ENCODE measurements at places on chromosomes 13 and 19. TPM values are rescaled to one million over a fixed set of nuclear protein-coding genes. Genes with fewer than 3 reads are reported as not detected.

Gene SETDB2
- 19.1 TPM for total RNA-seq

Gene SIGLEC12
- not detected for total RNA-seq

Gene TNNI3
- not detected for total RNA-seq

Gene ZNF486
- 16.9 TPM for total RNA-seq

Gene FGF14
- total RNA-seq: under 0.01 TPM

Gene MAP4K1
- total RNA-seq: 4.5 TPM

Gene ZNF829
- total RNA-seq: 11.5 TPM

Gene PCDH9
- total RNA-seq: 1.2 TPM

Gene F10
- total RNA-seq: 6.8 TPM

Gene APBA3
- 14.1 TPM for total RNA-seq

Gene CEACAM4
- 0.61 TPM for total RNA-seq

Gene USHBP1
- total RNA-seq: 23.8 TPM

Gene MYH14
- total RNA-seq: 1.5 TPM

DNA sequence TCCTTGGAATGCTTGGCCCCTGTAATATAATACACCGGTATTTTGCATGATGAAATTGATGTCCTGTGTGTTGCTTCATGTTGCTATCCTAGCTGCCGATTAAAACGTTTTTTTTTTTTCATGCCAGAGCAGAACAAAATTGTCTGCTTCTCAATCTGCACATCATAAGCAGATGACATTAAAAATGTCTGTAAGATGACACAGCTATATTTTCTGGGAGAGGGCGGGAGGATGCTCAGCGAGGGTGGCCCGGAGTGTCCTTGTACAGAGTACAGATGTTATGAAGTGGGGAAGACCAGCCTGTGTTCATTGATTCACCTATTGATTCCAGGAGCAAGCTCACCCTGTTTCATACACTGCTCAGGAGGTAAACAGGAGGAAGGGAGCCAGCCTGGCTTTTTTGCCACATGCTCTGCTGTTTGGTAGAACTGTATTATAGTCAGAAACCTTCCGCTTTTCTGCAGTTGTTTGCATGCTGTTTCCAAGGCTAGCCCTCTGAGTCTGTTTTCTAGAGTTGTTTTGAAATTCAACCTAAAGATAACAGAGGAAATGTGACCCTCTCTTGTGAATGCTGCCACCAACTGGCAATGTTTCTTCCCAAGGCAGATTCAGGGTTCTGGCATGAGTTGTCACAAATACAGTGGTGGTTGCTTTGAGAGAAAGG, 4.7 kb upstream of the IRS2 start:
- no peak for DNase-seq

DNA sequence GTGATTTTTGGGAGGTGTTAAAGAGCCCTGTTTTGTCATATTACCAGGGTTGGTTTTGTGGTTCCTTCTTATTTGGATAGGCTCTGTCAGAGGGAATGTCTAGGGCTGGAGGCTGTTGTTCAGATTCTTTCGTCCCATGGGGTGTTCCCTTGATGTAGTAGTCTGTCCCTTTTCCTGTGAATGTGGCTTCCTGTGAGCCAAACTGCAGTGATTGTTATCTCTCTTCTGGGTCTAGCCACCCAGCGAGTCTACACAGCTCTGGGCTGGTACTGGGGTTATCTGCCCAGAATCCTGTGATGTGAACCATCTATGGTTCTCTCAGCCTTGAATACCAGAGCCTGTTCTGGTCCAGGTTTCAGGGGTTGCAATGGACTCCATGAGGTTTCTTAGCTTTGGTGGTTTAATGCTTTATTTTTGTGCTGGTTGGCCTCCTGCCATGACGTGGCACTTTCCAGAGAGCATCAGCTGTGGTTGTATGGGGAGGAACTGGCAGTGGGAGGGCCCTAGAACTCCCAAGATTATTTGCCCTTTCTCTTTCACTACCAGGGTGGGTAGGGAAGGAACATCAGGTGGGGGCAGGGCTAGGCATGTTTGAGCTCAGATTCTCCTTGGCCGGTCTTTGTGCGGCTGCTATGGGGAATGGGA, 78.8 kb downstream of the SPRY2 start:
- no peak for DNase-seq

- no peak for DNase-seq
Observed at GRCh38 chr13:23087880-23088279, 92.9 kb upstream of the SGCG start.

DNA sequence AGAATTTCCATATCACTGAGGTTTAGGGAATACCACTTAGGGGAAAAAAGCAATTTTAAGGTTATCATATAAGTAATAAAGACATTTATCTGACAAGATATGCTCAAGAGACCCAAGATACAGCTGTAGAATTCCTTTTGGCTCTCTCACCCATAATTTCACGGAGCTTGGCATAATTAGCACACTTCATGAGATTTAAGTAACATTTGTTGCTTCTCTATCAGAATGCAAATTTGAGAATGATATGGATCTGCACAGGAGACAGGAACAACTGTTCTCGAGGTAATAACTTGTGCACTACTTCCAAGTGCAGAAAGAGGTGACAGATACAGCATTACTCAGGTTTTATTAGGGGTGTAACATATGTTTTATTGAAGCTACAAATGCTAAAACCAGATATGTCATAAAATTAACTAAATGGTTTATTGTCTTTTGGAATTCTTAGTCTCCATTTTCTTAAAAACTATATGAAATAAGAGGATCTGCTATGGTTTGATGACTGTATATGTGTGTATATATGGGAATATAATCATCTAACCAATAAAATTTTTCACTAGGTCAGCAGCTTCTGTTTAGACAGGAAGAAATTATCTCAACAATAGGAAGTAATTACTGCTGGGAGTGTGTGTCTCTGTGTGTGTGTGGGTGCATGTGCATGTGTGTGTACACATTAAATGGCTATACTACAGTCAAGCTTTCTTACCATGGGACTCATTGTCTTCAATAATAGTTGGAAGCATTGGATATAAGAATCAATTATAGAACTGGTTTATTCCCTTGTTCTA, 401.3 kb downstream of the PCDH17 start:
- no peak for DNase-seq

DNA sequence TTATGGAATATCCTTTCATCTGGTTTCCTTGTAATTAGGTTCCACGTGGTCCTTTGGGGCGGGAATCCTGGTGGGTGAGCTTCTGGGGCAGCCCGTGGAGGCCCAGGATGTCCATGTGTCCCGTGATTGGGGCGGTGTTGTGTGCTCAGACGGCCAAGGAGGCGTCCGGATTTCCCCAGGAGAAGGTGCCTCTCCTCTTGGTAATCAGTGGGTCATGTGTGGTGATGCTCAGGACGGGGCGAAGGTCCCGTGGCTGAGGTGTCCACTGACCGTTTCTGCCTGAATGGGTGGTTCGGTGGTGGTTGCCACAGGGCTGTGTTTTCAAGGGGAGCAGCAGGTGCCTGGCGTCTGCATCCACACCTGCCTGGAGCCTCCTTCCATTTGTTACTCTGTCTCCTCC, 52.2 kb upstream of the F7 start:
- no peak for DNase-seq

- no peak for DNase-seq
Observed at GRCh38 chr13:33199289-33199850, 86.2 kb downstream of the STARD13 start.

DNA sequence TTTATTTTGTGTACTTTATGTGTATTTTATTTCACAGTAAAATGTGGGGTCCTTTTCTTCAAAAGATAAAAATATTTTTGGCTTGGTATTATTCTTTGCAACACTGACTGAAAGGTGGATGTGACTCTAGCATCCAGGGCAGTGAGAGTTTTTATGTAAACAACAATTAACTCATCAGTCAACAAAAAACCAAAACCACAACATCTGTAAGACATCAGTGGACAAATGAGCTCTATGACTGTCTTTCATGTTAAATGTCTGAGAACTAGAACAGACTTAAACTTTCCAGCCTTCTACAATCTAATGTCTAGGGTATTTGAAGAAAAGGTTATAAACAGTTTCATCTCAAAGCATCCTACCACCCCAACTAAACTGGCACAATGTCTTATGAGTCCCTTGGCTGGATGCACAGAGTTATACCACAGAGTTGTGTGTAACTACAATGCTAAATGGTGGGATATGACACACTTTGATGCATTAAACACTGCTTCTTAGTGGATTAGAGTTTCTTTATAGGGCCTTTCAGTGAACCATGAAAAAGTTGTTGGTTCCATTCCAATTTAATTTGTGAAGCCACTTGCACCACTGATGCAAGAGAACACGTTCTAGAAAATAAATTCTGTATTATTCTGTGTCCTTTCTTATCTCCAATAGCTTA, 544.2 kb upstream of the KLF12 start:
- DNase-seq: no peak

DNA sequence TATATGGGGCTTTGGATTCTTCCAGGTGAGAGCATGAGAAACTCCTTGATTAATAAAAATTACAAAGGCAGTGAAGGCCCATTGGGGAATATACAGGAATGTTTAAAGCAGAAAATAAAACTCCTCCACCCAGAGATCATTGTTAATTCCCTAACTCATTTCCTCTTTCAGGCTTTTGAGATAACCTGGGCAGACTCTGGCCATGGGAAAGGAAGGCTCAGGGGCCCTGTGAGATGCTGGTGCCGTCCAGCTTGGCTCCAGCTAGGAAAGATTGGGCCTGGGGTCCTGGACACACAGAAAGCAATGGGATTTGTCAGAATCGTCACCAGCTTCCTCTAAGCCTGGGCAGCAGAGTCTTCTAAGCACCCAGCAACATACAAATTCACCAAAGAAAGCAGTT, 36.8 kb upstream of the SPATA13 start:
- DNase-seq: no peak

DNA sequence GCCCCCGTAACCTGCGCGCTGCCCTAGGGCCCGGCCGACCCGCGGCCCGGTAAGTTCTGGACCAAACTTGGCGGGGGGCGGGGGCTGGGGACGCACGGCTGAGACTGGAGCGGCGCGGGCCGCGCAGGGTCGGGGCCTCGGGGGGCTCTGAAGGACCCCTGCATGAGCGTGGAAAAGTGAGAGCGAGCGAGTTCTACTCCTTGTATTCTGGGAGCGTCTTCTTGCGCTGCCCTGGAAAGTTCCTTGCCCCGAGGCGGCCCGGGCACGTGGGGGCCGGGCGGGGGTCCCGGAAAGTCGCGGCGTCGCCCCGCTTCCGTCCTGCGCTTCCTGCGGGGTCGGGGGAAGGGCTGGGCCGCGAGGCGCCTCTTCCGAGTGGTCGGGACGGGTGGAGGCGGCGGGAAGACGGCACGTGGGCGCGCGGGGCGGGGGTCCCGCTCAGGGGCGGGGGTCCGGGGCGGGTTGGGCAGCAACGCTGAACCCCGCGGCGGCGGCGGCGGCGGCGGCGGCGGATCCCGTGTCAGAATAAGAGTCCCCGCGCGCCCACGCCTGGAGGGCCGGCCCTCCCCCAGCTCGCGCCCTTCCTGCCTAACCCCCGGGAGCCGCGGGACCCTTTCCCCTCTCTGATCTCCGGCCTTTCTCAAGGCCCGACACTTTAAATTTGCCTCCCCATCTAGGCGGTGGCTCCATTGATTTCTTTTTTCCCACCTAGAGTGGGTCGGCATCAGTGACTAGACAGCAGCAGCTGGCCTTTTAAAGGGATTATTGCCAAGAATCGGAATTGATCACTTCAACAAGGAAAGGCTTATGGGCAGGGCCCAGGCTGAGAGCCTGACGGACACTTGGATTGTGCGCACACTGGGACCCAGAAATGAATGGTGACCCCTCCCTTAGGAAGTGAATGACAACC, 749 bp downstream of the GATAD2A start:
- peak; percentile 43 for DNase-seq

DNA sequence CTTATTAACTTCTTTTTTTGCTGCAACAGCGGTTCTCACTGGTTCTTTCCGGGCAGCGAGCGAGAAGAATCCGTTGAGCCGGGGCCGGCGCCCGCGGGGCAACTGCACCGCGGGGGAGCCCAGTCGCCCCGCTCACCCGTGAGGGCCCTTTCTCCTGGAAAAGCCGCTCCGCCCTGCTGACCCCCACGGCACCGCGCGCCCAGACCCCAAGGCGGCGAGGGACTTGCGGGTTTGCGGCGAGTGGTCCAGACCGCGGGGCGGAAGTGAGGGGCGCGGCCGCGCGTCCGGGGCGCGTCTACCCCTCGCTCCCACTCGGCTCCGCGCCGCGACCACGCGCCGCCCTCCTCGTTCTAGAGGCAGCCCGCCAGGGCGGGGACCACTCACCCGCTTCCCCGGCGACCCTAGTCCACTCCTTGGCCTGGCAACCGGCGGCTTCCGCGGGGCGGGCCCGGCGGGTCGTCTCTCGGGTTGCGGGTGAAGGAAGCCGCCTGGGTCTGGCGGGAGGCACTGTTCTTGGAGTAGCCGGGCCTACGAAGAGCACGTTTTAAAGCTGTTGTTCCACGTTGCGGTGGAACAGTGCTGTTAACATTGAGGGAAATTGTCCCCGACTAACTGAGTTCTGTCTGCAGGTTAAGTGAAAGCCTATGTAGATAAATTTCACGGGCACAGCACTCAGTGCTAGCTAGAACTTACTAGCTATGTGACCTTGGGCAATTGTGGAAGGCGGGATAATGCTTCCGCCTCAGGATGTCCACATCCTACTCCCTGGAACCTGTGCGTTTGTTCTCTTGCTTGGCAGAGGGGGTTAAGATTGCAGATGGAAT, at the start of gene NEK3:
Gene NEK3, minus strand, starts transcription at position 439 of the 824 bp plus-strand sequence. CDS start 3,406 bp downstream, outside the sequence.
- DNase-seq: peak; percentile 63

DNA sequence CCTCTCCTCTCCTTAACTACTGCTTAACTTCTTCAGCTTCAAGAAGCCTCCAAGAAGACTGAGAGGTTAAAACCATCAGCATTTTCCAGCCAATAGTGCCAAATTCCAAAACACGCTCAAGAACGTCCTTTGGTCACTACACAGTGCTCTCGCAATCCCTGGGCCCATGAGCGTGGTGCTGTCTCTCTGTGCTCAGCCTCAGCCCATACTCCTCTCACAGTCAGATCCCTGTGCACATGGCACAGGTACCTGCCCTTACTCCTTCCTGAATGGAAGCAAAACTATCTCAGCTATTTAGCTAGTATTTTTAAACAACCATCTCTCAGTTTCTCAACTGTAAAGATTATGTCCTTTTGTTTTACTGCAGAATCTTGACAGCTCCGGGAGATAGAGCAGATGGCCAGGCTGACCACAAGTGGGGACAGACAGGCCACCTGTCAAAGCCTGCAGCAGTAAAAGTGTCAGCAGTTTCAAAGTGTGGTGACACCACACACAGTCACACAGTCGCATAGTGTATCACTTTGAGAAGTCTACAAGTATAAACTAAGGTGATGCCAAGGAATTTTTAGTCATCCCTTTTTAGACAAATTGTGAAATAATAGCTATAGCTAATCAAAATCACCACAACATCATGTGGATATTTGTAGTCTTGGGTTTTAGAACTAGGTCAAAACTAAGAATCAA, 35.7 kb downstream of the DZIP1 start:
- DNase-seq: no peak

- no peak for DNase-seq
Observed at GRCh38 chr13:65600702-65601101, 1629.4 kb downstream of the PCDH9 start.

- DNase-seq: no peak
Observed at GRCh38 chr19:57314146-57314545, 6.1 kb upstream of the ZNF543 start.

- peak; percentile 81 for DNase-seq
Observed at GRCh38 chr19:55647732-55648584, at the start of gene CCDC106. CCDC106 (plus strand) TSS chr19:55648212; CDS start chr19:55649047, 835 bp downstream.

- DNase-seq: no peak
Observed at GRCh38 chr19:49395581-49396407, 7.7 kb downstream of the KASH5 start.

- DNase-seq: peak; percentile 37
Observed at GRCh38 chr13:33728271-33729037, 89.5 kb upstream of the RFC3 start.
